ENCODE measurements at places on chromosomes 3 and 15.

DNA sequence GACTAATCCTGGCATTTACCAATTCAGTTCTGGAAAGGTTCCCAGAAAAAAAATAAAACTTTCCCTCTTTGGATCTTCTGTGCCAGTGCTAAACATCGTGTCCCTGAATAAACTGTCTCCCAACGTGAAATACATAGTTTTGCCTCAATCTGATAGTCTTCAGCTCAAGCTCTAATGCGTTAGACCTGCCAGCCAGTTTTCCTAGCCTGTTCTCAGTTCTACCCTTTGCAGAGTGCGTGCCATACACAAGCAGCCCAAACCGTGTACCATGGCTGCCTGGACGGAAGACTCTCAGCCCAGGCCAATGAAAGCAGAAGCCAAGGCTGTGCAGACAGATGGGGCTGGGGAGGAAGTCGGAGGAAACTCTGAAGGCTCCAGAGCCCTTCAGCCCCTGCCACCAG is 11.4 kb upstream of the OCA2 start:
- DNase-seq = no peak

DNA sequence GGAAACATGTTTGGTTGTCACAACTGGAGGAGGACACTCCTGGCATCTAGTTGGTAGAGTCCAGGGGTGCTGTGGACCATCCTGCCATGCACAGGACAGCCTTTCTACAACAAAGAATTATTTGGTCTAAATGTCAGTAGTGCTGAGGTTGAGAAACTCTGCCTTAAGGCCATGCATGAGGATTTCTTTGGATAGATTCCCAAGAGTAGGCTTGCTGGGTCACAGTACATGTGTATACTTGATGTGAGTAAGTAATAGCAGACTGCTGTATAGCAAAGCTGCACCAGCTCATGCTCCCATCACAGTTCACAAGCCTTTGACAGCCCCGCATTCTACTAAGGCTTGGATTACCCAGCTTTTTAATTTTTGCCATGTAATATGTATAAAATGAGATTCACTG is 151.3 kb downstream of the MFSD1 start:
- no peak for DNase-seq

DNA sequence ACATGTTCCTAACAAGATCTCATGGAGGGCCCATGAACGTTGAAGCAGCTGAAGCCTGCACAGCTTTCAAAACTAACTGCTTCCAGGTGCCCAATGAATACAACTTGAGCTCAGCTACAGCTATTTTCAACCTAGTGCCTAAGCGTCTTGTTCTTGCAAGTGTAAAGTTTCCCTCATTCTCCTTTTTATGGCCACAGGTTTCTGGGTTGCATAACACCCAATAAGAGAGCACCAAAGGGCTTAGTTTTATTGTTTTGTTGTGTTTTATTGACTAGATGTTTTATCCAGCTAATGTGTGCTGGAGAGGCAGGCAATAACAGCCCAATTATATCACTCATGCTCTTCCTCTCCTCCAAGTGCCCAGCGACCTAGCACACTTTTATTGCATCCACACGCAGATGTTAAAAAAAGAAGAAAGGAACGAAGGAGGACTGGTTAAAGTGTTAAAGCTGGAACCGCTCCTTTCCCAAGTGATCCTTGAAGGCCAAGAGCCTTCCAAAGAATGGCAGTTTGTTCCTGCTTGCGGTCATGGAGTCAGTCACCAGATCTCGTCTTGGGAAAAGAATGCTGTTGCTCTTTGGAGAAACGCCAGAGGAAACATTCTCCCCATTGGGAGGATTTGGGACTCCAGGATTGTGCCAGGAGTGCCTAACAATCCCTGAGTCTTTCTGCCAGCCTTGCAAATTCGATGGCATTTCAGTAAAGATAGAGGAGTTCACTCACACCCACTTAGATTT is 156.9 kb downstream of the MEX3B start:
- DNase-seq = peak; percentile 2

DNA sequence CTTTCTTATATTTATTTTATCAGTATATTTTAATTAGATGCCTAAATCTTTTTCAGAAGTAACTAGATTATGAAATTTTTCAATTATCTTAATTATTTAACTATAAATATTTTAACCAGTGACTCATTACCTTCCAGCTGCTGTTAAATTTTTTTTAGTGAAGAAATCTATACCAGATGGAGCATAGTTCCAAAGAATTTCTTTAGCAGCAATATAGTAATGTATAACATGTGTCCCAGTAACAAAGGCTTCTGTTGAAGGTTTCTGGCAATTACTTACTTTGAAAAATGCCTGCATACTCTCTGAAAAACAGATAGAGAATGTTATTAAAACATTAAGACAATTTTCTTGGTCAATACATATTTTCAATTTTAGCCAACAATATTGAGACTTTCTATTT is 45.1 kb upstream of the CP start:
- DNase-seq = no peak

DNA sequence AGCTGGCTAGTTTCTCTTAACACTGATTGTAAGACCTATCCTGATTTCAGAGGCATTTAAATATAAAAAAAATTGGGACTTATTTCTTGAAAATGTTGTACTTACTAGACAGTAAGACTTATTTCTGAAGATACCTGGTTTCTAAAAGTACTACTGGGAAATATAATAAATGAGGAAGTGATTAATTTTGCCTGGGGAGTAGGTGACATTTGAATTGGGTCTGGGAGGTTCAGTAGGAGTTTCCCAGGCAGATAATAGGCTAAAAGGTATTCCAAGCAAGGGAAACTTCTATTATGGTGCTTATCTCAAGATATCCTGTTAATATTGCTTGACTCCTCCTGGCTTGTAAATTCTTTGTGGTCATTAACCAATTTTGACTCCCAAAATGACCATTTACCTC is 6.5 kb upstream of the IQGAP1 start:
- no peak for DNase-seq

DNA sequence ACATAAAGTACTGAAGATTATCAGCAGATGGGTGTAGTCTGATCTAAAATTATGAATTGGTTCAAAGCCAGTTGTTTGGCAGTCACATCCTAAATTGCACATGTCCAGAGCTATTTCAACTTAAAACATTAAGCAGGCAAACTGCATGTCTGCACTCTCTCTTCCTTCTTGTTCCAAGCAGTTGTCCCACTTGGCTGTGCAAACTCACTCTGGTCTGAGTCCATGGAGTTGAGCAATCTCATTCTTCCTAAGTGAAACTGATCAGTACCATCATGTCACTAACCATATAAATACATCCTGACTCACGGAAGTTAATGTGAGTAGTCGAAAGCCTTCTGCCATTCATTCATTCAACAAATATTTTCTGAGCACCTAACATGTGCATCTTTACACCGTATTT is 353.0 kb downstream of the ROBO1 start:
- DNase-seq = no peak

GRCh38 chr3:197317250-197317963 is 19.0 kb upstream of the DLG1 start:
- peak; percentile 81 for DNase-seq

DNA sequence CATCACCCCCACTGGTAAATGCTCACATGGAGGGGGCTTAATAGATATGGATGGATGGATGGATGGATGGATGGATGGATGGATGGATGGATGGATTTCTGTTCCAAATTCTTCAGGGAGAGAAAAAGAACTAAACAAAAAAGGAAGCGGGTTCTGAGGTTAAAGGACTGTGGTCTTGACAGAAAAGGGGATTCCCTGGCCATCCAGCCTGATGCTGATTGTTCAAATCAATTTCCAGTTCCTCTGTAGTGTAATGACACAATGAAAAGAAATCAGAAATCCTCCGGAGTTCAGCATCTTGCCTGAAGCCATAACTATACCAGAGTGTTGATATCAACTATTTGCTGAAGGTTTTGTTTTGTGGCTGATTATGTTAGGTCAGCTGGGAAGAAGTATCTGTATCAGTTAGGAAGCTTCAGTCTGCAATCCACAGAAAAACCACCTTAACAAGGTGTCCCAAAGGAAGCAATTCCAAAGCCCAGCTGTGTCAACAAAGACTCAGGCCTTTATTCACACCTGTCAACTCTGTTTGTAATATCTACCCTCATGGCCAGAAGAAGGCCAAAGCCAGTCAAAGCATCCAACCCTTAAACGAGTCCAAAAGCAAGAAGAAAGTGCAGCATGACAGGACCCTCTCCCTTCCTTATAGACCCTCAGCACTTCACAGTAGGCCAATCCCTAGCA is 24.5 kb upstream of the RASA2 start:
- DNase-seq = no peak

DNA sequence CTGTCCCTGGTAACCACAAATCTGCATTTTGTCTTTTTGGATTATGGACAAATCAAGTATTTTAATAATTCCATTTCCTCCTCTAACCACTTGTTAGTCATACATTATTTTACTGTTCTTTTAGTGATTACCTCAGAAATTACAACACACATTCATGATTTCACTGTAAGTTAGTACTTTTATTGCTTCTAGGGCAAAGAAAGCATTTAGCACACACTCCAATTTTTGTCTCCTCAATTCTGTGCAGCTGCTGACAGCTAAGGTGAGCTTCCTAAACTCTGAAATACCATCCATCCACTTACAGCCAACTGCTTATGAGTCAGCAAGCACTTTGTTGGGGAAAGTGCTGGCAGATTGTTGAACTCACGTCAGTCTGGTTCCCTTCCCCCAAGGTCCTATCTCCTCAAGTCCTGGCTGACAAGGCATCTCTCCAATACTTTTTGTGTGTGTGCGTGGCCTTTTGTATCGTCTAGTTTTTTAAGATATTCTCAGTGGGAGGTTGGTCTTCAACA is 49.4 kb upstream of the TNFAIP8L3 start:
- DNase-seq = peak; percentile 62

DNA sequence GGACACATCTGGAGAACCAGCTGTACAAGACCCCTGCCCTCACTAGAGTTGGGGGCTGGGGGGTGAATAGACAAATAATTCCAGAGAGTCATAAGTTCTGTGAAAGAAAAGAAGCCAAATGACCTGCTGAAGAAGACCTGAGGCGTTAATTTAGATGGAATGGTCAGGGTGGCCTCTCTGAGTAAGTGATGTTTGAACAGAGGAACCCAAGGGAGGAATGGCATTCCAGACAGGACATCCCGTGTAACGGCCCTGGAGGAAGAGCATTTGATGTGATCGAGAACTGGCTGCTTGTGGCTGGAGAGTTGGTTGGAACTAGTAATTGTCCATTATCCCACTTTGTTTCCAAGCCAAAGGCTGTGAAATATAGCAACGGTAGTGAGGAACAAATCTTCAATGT is 1.7 kb downstream of the NR2C2 start:
- DNase-seq = peak; percentile 29

- no peak for DNase-seq
These were observed 10.4 kb upstream of the ARIH1 start for GRCh38 chr15:72463702-72464101.
